ENCODE measurements at places on chromosomes 16 and 17.

- no peak for DNase-seq
Measured at GRCh38 chr17:21194226-21194625, 19.7 kb downstream of the TMEM11 start.

DNA sequence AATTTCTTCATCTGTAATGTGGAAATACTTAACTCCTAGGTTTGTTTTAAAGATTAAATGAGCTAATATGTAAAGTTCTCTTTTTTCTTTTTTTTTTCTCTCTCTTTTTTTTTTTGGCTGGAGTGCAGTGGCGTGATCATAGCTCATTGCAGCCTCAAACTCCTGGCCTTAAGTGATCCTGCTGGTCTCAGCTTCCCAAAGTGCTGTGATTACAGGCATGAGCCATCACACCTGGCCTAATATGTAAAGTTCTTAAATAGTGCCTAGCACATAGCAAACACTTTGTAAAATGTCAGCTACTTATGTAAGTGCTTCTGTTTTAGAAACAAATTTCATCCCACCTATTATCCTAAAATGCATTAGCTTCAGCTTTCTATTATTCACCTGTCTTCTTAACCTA, 40.0 kb downstream of the TMC6 start:
- DNase-seq = no peak

GRCh38 chr17:42720996-42721583, 23.8 kb downstream of the EZH1 start:
- DNase-seq = peak; percentile 68

DNA sequence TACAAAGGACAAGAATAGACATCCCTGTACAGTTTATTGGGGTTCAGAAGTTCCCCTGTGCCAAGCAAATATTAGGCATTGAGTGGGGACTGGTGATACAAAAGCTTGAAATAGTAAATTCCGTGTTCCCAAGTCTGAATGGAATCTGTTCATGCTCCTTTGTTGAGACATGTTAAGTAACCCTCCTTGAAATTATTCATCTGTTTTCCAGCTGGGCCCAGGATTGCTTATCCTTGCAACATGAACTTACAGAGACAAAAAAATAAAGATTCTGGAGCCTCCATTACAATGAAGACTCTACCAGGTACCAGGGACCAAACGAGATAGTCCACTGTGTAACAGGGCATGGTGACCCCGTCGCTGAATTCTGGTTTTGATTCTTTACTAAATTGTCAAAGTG, 6.1 kb upstream of the CCL8 start:
- no peak for DNase-seq

DNA sequence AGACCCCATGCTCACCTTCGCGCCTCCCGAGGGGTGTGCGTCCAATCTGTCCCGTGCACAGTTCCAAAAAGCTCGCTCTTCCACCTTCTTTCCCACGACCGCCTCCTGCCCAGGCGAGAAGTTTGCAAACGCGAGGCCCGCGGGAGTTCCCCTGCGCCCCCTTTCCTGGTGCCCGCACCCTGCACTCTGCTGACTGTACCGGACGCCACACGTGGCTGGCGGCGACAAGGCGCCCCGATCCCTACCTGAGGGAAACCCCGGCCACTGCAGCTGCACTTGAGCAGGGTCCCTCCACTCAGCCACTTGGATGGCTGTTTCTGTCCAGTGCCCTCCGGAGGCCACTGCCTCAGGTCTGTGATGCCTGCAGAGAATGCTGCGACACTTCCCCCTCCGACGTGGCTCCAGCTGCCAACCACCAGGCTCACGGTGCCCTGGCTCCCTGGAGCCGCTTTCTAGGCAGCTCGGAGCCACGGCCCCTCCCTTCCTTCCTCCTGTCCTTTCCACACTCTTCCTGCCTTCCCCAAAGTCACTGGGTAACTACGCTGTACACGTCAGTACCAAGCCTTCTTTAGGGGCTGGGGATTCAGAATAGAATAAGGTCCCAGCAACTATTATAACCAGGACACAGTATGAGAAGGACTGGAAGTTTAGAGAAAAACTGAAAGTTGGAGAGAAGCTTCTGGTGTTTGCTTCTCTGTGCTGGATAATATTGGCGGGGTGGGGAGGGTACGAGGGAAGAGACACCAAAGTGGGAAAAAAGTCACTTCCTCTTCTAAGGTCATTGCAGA, at the start of gene MLKL:
TSS of gene MLKL (minus strand) at position 425 of the 788 bp plus-strand sequence. CDS start 5,105 bp downstream, outside the sequence.
- no peak for DNase-seq
